NCI-H146 (cell line): ENCODE measurements at places on chromosomes 6 and 20.

- no peak for DNase-seq
Observed at GRCh38 chr6:97275804-97276203, 7.2 kb downstream of the MMS22L start.

GRCh38 chr20:55693641-55694040 is 311.7 kb downstream of the CBLN4 start:
- DNase-seq, result peak; percentile 6

DNA sequence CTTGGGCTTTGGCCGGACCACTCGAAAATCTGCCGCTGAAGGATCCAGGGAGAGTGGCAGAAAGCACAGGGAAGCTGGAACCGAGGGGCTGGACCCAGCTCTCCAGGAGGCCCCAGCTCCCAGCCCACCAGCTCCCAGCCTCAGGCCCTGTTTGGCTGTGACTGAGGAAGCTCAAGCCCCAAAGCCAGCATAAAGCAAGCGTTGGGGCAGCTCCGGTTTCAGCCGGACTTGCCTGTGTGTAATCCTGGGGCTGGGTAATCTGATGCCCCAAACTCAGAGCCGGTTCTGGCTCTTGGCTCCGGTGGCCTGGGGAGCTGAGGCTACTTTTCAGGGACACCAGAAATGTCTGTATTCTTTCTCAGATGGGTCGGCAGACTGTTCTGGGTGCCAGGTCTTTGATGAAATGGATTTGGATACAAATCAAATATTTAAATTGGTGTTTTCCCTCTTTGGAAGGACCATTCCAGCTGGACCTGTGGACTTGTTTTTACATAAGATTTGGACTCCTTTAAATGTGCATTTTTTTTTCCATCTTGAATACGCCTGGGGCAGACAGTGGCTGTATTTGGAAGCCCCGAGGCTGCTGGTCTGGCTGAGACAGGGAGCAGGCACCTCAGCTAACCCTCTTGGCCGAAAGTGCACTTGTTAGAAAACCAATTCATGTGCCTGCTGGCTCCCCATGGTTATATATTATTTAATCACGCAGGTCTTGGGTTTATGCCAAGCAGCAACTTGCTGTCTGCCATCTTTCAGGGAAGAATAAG is 29.7 kb downstream of the RPP40 start:
- DNase-seq, result peak; percentile 56

- DNase-seq, result no peak
Observed at GRCh38 chr6:152700427-152700826, 2.7 kb downstream of the MYCT1 start.

DNA sequence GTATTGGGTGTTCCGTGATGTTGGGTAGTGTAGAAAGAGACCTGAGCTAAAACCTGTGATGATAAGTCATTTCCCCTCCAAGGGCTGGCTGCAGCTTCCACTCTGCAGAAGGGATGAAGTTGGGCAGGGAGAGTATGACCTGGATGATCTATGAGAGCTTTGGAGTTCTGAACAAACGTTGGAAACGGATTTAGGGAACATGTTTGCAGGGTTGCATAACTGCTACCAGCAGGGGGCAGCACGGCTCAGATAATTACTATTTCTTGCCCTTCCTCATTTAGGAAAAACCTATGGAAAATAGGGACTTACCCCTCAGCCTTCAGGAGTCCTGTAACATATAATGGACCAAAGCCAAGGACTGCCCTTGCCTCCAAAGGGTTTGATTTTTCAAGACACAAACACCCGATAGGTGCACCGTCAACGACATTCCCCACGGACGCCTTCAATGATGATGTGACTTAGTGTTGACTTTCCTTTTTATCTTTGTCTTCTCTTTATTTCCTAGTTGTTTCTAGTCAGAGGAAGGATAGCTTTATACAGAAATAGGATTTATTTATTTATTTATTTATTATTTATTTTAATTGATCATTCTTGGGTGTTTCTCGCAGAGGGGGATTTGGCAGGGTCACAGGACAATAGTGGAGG is 164.9 kb upstream of the SASH1 start:
- peak; percentile 25 for DNase-seq

GRCh38 chr6:142871910-142872331 is 73.1 kb downstream of the HIVEP2 start:
- DNase-seq, result no peak

DNA sequence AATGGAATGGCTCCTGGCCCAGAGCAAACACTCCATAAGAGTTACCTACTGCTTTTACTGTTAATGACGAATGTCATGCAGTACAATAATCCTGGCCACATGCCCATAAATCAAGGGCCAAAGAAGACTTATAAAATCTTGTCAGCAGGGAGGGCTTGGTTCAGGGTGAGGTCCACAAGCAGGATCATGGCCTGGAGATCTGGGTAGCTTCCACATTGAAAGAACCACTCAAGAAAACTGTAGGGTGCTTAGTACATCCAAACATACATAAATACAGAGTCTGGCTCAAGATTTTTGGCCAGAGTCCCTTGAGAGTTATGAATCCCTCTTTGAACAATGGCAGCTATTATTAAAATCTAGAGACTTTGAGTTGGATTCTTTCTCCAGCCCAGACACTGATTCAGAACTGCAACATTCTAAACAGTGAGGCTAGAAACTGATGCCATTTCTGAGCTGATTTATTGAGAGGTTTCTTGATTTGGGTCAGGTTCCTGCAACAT is 188.7 kb downstream of the CDC5L start:
- no peak for DNase-seq
